Muscle of back (tissue), 13 donors: ENCODE measurements at places on chromosomes 5 and 9.

GRCh38 chr5:138102454-138103318, 18.9 kb downstream of the WNT8A start:
- DNase-seq: no peak

- peak; percentile 50 for DNase-seq
These were observed 91.5 kb upstream of the NFIL3 start for GRCh38 chr9:91515074-91515687.

DNA sequence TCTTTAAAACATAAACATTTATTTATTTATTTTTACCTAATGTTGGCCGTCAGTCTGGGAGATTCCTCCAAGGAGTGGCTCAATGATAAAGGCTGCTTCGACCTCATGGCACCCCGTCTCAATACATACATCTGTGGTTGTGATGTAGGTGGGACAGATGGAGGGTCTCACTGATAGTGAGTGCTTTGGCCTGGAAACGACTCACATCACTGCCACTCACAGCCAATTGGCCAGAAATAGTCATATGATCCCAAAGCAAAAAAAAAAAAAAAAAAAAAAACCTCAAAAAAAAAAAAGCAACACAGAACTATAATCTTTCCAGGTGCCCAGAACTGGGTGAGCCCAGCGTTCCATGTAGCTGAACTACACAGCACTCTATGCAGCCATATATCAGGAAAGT, 125.4 kb downstream of the PSAT1 start:
- no peak for DNase-seq

- DNase-seq: no peak
These were observed 568.7 kb upstream of the ADAMTS16 start for GRCh38 chr5:4571248-4571948.

DNA sequence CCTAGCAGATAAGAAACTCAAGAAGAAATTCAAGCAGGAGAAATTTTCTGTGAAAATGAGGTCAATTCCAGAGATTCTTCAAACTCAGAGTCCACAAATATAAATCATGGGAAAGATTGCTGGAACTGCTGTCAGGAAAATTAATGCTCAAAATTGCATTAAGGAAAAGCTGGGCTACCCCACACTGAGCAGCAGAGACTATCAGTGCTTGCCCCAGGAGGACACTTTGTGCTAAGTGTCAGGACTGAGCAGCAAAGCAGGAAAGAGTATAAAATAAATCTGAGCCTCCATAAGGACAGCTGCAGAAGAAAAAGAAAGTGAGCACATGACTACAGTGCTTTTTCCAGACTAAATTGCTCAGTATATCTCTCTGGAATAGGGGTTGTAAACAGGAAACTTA, 81.6 kb downstream of the RGS7BP start:
- peak; percentile 21 for DNase-seq

- DNase-seq: no peak
These were observed 24.2 kb upstream of the TMEM250 start for GRCh38 chr9:136142859-136143214.

- DNase-seq: no peak
These were observed 274.9 kb downstream of the PIK3R1 start for GRCh38 chr5:68490406-68490805.

GRCh38 chr5:40043916-40044315, 619.1 kb upstream of the DAB2 start:
- DNase-seq: no peak

DNA sequence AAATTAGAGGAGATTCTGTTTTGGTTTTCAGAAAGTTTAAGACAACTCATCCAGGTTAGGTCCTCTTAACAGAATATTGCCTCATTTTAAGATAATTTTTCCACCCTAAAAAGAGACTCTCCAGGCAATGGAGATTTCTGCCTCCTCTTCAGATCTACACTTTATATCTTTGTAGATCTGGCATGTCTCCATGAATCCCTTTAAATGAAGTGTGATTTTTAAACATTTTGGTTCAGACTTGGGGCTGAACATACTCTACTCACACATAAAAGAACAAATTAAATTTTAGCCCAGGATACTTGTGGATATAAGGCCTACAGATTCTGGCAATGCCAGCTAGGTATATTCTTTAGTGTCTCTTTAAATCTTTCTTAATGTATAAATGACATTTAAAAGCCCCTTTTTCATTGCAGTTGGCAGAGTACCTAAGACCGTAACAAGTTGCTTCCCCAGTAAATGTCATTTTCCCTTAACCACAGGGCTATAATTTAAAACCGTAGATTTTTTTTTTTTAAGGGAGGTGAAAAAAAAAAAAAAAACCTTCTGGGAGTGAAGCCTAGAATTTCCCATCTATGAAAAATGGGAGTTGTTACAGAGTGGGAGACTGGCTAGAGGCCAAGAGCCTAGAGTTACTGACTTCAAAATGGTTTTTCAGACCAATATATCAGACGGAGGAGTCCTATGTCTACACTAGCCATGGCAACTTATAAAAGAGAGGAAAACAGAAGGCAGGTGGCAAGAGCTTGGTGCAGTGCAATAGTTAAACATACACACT, 207.8 kb upstream of the TARS1 start:
- DNase-seq: no peak

DNA sequence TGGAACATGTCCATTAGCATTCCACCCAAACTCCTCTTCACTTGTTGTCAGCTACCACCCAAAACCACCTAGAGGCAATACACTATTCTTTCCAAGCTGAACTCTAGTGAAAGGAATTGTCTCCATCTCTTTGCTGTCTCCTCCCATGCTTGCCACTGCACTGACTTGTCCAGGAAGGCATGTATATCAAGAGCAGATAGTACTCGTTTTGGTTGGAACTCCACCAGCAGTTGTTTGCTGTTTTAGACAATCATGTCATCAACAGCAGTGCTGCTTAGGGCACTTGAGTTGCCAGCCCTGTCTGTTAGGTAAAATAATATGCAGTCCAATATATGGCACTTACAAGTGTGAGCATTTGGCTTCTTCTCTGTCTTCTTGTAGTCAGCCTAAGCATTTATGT, 80.0 kb upstream of the SAP30L start:
- no peak for DNase-seq

DNA sequence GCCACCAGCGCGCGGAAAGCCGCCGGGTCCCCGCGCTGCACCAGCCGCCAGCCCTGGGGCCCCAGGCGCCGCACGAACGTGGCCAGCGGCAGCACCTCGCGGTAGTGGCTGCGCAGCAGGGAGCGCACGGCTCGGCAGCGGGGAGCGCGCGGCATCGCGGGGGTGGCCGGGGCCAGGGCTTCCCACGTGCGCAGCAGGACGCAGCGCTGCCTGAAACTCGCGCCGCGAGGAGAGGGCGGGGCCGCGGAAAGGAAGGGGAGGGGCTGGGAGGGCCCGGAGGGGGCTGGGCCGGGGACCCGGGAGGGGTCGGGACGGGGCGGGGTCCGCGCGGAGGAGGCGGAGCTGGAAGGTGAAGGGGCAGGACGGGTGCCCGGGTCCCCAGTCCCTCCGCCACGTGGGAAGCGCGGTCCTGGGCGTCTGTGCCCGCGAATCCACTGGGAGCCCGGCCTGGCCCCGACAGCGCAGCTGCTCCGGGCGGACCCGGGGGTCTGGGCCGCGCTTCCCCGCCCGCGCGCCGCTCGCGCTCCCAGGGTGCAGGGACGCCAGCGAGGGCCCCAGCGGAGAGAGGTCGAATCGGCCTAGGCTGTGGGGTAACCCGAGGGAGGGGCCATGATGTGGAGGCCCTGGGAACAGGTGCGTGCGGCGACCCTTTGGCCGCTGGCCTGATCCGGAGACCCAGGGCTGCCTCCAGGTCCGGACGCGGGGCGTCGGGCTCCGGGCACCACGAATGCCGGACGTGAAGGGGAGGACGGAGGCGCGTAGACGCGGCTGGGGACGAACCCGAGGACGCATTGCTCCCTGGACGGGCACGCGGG, at the start of gene TERT:
TERT (minus strand) TSS at position 234 of the 815 bp plus-strand sequence; CDS start at position 155, 79 bp downstream.
- peak; percentile 10 for DNase-seq

DNA sequence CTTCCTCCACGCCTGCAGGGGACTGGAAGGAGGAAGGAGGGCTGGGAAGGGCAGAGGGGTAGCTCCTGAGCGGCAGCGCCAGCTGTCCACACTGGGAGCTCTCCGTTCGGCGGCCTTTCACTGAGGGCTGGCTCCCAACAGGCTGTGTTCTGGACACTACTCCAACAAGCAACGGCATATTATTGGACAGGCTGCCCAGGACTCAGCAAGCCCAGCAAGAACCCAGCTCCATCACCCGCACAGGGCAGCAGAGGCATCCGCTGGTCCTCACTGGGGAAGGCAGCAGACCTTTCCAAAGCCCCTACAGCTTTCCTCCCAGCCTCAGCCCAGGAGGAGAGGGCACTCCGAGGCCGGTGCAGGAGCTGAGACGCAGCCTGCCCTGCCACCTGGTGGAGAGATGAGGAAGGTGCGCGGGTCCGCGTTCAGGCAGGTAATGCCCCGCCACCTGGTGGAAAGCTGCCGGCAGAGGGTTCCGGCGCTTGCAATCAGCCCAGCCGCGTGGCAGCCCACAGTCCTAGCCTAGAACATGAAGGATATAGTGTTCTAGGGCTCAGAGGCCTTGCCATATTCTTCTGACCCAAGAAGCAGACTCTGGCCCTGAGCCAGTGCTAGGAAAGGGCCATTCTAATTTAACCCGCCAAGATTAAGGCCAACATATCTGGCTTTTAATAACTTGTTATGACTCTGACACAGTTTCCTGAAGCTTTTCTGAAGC, 74.4 kb downstream of the NRG2 start:
- DNase-seq: peak; percentile 65

DNA sequence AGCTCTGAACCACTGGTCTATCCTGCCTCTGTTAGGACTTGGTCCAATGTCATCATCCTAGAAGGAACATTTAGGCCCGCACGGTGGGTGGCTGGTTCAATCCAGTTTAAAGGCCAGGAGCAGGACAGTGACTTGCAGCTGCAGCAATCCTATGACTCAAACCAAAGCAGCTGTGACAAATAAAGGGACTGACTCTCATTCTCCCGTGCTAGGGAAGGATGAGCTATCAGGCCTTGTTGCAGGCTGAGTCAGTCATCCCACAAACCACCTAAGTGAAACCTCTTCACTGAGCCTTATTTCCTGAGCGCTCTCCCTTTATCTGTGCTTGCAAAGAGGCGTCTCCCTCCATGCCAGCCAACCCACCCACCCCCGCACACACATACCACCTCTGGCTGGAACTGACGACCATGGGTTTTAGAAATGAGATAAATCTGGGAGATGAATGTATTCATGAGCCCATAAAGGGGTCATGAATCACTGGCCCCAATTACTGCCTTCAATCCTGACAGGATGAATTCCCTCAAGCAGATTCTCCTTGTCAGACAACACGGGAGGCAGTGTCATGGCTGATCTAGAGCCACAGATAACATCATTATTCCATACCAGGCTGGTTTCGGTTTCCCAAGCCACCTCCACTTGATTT, 93.4 kb downstream of the KCNIP1 start:
- DNase-seq: peak; percentile 78

GRCh38 chr5:34015120-34015822, 7.4 kb upstream of the AMACR start:
- no peak for DNase-seq

GRCh38 chr5:82309091-82309531, 31.0 kb upstream of the RPS23 start:
- no peak for DNase-seq

GRCh38 chr9:132069046-132069898, 10.4 kb downstream of the MED27 start:
- no peak for DNase-seq

DNA sequence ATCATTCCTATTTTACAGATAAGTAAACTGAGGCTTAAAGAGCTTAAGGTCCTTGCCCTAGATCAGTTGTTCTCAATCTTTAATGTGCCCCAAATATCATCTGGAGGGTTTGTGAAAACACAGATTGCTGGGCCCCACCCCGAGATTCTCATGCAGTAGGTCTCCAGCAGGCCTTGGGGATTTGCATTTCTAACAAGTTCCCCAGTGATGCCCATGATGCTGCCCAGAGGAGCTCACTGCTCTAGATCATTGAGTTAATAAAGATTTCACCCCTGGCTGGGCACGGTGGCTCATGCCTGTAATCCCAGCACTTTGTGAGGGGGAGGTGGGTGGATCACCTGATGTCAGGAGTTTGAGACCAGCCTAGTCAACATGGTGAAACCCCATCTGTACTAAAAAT, 42.8 kb upstream of the RAD23B start:
- DNase-seq: no peak

- peak; percentile 76 for DNase-seq
These were observed 5.4 kb upstream of the HBEGF start for GRCh38 chr5:140351609-140352334.

- no peak for DNase-seq
These were observed 96.3 kb upstream of the WWC1 start for GRCh38 chr5:168195110-168195509.

DNA sequence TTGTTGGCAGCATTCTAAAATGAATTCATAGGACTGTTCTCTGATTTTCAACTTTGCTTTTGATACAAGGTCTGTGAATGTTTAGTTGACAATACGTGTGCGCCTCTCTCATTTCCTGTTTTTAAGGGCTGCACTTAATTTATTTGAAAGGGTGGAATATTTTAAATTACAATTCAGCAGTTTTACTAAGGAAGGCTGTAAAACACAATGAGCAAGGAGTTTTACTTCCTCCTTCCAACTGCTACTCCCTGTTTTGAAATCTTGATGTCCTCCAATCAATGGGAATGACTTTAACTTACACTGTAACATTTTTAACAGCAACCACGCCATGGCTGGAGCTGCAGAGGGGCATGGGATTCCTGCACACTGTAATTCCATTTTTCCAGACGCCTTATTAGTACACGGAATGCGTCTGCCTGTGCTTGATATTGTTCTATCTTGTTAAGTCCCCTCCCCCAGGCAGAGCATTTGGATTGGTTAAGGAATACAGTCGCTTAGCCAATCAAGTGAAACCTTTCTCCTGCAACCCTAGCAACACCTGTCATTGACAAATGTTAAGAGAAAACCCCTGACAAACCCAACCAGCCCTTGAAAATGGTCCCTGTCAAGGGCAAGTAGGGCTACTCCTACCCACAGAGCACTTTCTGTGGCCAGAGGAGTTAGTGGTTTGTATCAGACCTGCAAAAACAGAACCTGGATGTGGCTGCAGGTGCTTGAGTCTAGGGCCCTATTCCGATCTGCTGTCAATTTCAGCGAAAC, 12.5 kb upstream of the ZSWIM6 start:
- peak; percentile 57 for DNase-seq

DNA sequence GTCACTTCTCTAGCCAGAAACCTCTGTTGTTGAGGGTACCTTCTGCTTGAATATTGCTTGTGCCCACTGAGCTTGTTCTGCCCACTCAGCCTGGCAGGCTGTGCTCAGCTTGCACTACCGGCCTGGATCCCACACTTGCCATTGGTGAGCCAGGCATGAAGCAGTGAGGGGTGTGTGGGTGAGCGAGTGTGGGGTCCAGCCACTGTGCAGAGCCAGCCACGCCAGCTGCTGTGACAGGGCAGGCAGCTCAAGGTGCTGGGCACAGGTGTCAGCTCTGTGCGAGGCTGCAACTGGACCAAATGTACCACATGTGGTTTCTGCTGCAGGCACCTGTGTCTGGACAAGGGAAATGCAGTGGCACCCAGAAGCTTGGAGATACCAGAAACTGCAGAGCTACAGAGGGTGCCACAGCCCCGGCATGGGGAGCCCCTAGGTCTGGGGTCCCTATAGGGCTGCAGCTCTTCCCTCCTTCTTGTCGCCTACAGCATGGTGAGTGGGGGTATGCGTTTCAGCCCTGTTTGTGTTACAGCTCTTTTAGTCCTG, 305.1 kb upstream of the RIOK2 start:
- no peak for DNase-seq
